ENCODE measurements at places on chromosomes 7 and 10.

GRCh38 chr10:75544993-75545706, 113.7 kb downstream of the LRMDA start:
- no peak for DNase-seq

DNA sequence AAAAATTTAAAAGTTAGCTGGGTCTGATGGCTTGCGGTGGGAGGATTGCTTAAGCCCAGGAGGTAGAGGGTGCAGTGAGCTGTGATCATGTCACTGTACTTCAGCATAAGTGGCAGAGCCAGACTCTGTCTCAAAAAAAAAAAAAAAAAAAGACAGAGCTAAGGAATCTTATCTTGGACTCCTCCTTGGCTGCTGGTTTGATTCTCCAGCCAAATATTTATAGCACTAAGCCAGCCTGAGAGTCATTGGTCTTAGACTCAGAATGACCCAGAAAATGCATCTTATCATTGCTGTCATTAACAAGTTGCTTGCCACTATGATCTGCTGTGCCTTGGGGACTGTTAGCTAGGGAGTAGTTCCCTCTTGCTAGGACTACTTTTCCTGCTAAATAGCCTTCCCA, 164.7 kb downstream of the GNAT3 start:
- no peak for DNase-seq

DNA sequence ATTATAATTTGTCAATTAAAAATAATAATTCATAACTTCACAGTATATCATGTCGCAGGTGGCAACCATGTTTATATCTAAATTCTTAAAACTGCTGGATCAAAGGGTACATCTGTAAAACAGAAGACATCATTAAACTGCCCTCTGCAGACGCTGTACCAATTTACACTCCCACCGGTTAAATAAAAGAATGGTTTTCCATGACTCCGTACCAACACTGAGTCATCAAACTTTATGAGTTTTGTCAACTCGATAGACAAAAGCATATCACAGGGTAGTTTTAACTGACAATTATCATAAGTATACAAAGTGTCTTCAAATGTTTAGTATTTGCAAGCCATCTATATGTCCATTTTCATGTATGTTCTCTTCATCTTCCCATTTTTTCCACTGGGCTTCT, 5.7 kb upstream of the GSTK1 start:
- no peak for DNase-seq

- DNase-seq, result peak; percentile 16
Measured at GRCh38 chr7:72493850-72494661, 81.9 kb upstream of the CALN1 start.

DNA sequence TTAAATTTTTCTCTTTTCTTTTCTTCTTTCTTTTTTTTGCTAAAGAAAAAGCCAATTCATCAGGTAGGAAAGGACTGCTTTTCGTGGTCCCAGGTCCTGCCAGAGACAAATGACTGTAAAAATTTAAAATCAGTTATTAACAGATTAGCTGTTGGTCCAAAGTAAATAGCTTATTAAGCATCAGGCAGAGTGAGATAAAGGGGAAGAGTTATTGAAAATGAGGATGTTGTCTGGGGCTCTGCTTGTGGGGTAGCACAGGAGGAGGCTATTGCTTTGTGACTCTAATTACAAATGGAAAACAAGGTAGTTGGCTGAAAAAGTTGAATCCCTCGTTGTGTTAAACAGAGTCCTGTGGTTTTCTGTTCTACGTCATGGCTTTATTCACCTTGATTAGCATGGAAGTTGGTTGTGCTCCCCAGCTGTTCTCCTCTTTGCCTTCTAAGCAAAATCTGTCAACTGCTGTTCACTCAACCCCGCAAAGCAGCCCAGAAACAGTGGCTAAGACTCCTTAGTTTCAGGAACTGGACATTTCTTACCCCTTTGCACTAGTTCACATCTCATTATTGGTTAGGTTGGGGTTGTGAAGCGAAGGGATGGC, 128.9 kb downstream of the SNX10 start:
- no peak for DNase-seq

DNA sequence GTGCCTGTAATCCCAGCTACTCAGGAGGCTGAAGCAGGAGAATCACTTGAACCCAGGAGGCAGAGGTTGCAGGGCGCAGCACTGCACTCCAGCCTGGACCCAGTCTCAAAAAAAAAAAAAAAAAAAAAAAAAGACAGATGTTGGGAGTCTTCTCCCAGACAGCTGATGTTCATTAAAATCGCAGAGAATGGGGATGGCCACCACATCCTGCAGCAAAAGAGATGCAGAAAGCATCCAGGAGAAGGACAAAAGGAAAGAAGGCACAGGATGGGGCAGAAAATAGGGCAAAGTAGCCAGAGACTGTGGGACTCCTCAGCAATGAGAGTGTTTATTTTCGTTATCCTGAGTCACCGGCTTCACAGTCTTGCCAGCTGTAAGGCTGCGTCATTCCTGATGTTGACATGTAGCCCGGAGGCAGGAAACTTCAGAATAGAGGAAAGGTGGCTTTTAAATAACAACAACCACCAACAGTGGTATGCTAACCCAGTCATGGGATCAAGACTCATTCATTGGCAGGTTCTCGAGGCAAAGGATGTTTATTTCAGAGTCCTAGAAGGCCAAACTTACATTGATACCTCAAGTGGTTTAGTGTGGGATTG, 149.5 kb upstream of the SVIL start:
- DNase-seq, result no peak

- DNase-seq, result no peak
Measured at GRCh38 chr7:153301936-153302335, 542.4 kb downstream of the ACTR3B start.

DNA sequence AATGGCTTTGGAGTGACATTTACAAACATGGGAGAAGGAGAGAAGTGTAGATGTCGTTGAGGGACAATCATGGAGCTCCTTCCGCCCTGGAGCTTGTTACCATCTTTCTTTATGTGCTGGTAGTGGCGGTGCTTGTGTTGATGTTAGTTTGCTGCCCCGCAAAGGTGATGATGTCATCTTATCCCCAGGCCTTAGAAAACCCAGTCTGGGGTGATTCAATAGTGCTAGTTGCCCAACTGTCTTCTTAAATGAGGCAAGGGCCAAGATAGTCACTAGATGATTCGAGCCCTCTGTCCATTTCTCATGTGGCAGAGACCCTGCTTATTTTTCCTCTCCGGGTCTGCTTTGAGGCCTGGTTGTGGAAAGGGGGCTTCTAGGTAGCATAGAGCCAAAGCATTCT, 277.4 kb downstream of the CCSER2 start:
- DNase-seq, result no peak

DNA sequence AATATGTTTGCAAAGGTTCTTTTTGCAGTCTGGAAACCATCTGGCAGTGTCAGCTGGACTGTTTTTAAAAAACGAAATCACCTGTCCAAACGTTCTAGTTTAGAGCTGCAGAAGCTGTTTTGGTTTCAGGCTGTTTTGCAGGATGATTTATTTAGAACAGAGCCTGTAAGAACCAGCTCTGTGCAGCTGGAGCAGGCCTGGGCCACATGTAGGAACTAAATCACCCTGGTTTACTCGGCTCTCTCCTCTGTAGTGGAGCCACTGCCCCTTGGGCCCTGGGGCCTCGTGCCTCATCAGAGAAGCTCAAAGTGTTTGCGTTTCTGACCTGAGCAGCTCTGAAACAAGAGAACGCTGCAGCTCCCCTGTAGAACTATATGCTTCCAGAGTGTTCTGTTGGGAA, 142.5 kb downstream of the ACTR3B start:
- no peak for DNase-seq

All from effector CD8-positive, alpha-beta T cell (primary cell).